ENCODE measurements at places on chromosomes 2 and 18. TPM values are rescaled to one million over a fixed set of nuclear protein-coding genes. Genes with fewer than 3 reads are reported as not detected.
A peak's percentile ranks its signal among the peaks of the same experiment; 100 is the strongest.

TFPI gene
- 32.6 TPM for total RNA-seq

TMEM214 gene
- total RNA-seq, result 104 TPM

IL1R2 gene
- total RNA-seq, result 3.2 TPM

CRACDL gene
- not detected for total RNA-seq

GAL3ST2 gene
- not detected for total RNA-seq

IL18RAP gene
- total RNA-seq, result not detected

MDH1B gene
- total RNA-seq, result 5.2 TPM

LPIN2 gene
- 31.6 TPM for total RNA-seq

DNA sequence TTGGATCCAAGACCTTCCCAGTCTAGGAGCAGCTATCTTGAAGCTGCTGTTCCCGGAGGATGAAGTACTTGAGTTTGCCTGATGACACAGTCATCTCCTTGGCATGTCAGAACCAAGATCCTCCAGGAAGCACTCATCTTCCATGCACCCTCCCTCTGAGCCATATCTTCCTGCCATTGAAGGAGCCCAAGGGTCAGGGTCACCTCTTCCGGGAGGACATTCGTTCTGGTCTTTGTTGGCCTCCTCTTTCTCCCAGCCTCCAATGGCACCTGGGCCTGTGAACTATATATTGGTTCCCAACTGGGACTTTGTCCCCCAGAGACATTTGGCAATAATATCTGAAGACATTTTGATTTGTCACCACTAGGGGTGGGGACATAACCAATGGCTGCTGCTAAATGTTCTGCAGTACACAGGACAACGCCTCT is 4.2 kb upstream of the MYO7B start:
- no peak for DNase-seq

- no peak for DNase-seq
Measured at GRCh38 chr18:65750389-65751154, at the start of gene CDH7. TSS of gene CDH7 (plus strand) at chr18:65751012. CDS start at chr18:65762843, 11,831 bp downstream.

DNA sequence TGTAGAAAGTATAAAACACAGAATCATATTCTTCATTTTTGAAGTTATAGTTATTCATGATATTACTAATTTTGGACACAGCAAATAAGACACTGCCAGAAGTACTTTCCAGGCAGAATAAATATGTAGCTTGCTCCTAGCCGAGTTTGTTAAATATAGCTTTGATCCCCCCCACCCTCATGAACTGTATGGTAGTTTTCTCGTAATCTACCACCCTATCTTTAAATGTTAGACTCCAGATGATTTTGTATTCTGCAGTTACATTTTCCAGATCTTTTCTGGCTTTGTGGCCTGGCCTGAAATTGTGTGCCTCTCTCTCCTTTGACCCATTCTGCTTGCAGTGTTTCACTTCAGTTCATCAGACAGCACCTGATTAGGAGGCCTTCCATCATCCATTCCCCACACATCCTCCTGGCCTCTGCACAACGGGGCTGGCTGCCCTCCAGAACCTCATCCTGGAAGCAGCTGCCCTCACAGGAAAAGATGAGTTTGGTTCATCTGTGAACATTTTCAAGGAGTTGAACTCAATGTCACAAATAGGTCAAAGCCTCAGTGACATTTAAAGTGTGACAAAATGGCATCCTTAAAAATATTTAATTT is 4.7 kb upstream of the KCNJ3 start:
- no peak for DNase-seq

DNA sequence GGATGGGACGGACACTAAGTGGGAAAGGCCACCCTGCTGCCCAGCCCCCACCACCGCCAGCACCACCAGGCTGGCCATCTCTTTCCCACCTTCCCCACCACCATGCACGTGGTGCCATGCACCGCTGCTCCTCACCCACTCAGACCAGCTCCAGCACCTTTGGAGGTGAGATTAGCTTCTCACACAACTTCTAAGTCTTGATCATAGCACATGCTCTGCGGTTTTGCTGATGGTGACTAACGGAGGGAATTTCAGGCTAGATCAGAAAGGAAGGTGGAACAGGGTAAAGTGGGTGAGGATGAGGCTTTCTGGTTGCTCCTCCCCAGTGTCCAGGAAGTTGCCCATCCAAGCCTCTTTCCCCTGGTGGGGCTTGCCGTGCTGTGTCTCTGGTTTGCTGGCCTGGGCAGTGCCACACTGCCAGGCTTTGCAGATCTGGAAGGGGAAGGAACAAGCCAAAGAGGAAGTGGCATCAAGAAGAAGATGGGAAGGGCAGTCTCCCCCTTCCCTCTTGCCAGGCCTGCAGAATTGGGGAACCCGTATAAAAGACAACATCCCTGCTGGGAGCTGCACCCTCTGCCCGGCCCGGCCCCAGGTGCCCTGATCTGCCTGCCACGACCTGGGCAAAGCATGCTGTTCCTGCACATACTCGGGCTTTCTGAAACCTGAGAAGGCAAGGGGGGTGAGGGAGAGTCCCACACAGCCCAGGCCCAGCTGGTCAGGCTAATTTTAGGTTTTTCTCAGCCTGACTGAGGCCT is 44.3 kb upstream of the CAB39 start:
- DNase-seq, result peak; percentile 16

DNA sequence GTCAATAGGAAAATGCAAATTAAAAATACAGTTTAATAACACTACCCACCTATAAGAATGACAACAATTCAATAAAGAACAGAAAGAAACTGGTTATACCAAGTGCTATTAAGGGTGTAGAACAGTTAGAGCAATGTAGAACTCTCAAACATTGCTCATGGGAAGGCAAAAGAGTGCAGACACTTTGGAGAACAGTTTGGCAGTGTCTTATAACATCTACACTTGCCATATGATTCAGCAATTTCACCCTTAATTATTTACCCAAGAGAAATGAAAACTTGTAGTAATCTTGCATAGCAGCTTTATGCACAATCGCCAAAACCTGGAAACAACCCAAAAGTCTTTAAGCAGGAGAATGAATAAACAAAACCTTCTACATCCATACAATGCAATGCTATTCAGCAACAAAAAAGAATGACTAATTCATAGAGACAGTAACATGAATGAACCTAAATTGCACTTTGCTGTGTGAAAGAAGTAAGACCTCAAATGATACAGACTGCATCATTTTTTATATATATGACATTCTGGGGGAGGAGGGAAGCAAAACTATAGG is 455.2 kb downstream of the THSD7B start:
- peak; percentile 0 for DNase-seq

GRCh38 chr2:42578621-42579020 is 10.2 kb downstream of the MTA3 start:
- no peak for DNase-seq

DNA sequence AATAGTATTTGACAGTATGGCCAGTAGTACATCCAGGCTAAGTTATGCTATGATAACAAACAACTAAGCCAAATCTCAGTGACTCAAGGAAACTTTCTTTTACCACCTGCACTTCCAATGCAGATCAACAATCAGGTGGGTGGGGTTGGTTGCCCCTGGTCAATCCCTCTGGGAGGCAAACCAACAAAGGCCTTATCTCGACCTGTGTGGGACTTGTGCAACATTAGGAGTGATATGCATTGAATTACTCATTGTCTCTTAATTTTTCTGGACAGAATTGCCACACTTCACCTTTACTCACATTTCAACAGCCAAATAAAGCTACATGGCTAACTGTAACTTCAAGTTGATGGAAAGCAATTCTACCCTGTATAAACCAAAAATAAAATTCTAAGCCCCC is 1049.3 kb upstream of the CDH2 start:
- DNase-seq, result no peak

- DNase-seq, result no peak
Measured at GRCh38 chr2:72936660-72937355, 19.5 kb downstream of the EMX1 start.

- no peak for DNase-seq
Measured at GRCh38 chr18:58152891-58153290, 108.9 kb downstream of the NEDD4L start.

GRCh38 chr2:23694058-23695045 is 232.6 kb downstream of the ATAD2B start:
- DNase-seq, result no peak

- DNase-seq, result peak; percentile 72
Measured at GRCh38 chr18:58043491-58044369, at the start of gene NEDD4L. TSS of gene NEDD4L (plus strand) at chr18:58044226. CDS start at chr18:58044661, 435 bp downstream.

DNA sequence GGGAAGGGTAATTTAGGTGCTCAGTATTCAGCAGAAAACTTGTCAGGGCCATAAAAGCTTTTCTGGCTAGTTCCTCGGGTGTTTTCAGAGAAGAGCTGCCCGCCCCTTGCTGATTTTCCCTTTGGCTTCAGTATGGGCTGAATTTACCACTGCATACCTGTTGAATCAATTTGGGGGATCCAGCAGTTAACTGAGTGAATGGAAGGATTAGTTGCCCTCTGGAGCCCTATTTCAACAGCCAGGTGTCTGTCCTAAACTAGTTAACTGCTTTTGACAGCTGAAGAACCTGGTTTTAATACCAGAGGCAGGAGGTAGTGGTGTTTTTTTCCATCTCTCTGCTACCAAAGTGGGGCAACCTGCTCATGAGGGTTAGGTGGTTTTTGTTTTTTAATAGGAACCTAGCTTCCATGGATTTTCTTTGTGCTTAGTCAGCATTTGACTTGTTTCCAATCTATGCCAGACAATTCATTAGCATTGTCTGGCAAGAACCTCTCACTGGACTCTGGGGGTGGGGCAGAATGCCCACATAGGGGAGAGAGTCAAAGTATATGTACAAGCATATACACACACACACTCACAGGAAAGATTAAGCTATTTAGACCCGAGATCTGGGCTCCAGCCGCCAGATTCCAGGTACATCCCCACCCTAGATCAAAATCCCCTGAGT is 166.5 kb upstream of the SIX3 start:
- no peak for DNase-seq

All from Caki2 (cell line).